Anterior cingulate cortex (tissue), 58 donors: ENCODE measurements at places on chromosomes 11 and 22.

DNA sequence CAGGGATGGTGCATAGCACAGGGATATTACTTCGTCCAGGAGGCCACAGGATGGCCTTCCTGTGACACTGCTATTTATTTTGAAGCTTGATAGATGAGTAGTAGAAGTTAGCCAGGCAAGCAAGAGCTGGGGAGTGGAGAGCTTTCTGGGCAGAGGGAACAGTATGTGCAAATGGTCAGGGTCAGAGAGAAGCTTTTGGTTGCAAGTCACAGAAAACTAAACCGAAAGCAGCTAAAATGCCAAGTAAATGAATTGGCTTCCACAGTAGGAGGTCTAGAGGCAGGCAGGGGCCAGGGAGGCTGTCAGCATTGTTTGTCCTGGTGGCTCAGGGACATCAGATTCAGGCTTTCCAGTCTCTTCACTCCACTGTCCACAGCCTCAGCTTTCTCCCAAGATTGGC is 247.5 kb downstream of the GRIK4 start:
- no peak for DNase-seq

DNA sequence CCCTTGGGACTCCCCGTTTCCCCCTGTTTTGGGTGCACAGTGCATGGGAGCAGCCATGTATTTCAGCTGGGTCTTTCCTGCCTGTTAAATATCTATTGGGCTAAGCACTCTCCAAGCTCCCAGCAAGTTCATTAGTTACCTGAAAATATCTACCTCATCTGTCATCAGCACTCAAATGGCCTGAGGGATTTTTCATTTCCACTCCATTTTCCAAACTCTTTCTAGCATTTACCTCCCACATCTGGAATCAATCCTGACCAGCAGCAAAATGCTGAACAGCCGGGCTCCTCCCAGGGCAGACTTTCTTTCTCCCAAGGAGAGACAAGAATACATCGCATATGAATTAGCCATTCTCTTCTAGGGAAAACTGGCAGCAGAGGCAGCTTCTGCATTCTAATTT is 273.5 kb upstream of the MPPED2 start:
- DNase-seq = no peak

DNA sequence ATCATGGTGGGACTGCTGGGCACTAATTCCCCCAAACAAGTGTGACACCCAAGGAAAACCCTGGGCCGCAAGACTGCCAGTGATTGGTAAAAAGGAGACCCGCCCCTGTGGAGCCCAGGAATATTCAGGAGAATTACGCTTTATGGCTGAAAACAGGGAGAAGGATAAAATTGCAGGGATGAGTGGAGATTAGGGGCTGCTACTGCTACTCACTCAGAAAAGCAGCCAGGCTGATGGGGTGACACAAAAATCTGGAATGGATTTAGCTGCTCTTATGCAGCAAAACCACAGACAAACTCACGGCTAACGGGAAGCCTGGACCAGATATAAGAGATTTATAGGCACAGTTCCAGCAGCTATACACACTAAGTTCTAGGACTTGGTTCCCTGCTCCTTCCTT is 4.4 kb upstream of the FBXO3 start:
- DNase-seq = no peak

DNA sequence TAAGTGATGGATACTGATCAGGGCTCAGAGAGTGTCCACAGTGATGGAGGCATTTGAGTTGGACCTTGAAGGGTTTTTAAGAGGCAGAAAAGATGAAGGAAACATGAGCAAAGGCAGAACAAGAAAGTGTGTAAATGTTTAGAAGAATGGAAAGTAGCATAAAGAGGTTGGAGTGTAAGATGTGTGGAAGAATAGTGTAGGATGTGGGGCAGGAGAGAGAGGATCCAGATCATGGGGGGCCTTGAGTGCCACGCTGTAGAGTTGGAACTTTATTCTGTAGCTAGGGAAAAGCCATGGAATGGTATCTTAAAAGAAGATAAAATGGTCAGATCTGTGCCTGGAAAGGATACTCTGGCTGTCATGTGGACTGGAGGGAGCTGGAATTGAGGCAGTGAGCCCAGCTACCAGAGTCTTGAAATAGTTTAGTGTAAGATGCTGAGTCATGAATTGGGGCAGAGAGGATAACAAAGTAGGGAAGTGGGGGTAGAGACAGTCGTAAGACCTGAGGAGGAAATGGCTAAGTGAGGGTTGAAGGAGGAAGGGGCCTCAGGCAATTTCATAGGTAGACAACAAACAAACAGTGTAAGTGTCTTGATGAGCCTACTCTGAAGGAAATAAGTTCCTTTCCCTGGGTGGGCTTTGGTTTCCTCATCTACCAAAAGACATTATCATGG is 6.7 kb downstream of the KCNE3 start:
- DNase-seq = no peak

DNA sequence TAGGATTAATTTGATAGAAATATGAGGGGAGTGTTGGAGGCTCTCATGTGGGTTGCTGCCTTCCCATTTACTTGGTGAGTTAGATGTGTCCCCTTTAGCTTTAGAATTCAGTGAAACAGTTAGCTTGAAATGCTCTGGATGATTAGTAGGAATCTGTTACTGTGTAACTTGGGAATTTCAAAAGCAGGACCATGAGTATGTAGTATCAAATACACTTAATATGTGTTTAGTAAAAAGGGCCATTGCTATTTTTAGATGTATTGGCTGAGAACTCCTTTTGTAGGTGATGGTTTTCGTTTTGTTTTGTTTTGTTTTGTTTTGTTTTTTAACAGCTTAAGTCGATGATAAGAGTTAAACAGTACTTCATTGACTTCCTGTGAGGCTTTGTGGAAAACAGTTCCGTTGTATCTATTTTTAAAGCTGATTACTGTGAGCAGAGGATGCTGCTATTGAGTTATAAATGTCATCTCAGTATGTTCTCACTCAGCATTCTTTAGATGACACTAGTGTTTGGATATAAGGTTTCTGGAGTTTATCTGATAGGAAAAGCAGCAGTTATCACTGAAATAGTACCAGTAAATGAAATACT is 53.5 kb downstream of the MCAM start:
- no peak for DNase-seq

- no peak for DNase-seq
Observed at GRCh38 chr11:34030382-34030781, 21.1 kb upstream of the CAPRIN1 start.

DNA sequence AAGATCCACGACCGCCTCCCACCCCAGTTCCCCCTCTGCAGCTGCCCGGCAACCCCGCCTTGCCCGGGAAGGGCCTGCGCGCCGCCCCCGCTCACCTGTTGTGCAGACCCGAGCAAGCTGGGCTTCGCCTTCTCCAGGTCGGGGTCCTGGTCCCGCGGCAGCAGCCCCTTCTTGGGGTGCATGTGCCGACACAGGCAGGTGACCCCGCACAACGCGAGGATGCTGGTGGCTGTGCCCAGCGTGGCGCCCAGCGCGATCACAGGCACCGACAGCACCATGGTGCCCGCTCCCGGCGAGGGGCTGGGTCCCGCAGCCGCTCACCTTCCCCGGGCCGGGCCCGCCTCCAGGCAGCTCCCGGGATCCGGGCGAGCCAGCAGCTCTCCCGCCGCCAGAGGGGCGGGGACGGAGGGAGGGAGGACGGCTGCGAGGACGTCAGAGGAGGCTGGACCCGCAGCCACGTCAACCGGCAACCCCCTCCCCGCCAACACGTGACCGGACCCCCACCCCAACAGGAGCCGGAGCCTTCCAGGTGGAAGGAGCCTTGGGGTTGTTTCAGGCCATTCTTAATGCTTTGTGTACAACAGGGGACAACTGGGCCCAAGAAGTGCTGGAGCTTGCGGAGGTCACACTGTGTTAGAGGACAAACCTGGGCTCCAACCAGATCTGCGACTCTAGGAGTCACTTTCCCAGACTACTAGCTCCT is at the start of gene SYT13:
Gene SYT13 (minus strand): TSS at position 412 of the 703 bp plus-strand sequence. CDS start 134 bp downstream, at position 278.
- DNase-seq = peak; percentile 30

DNA sequence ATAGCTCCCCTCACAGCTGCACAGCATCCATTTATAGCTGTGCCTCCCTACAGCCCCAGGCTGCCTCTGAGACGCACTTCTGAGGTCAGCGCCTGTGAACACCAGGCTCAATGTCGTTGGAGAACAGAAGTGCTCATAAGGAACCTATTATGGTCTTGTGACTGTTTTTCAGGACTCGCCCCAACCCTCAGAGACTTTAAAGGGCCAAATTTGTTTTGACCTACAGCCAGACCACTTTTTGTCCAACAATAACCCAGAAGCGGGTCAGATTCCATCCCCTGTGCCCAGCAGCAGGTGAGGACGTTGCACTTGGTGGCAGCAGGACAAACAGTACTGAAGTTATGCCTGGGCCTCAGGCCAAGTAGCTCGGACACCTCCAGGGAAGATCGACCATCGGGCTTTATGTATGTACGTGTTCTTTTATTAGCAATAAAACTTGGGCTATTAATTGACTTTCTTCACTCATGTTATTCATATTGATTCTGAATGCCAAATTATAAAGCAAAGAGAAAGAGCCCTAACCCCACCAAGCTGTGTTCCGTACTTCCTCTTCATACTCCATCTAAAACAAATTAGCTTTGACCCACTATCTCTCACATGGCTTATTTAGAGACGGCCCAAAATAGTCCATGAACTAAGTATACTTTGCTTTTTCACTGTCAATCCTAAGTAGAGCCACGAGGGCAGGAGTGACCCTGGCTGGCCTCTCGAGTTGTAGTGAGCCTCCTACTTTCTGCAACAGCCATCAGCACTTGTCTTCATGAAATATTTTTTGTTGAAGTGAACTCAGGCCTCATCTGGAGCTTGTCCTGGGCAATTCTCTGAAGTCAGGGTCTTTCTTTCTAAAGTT is 92.3 kb upstream of the PAX6 start:
- no peak for DNase-seq

DNA sequence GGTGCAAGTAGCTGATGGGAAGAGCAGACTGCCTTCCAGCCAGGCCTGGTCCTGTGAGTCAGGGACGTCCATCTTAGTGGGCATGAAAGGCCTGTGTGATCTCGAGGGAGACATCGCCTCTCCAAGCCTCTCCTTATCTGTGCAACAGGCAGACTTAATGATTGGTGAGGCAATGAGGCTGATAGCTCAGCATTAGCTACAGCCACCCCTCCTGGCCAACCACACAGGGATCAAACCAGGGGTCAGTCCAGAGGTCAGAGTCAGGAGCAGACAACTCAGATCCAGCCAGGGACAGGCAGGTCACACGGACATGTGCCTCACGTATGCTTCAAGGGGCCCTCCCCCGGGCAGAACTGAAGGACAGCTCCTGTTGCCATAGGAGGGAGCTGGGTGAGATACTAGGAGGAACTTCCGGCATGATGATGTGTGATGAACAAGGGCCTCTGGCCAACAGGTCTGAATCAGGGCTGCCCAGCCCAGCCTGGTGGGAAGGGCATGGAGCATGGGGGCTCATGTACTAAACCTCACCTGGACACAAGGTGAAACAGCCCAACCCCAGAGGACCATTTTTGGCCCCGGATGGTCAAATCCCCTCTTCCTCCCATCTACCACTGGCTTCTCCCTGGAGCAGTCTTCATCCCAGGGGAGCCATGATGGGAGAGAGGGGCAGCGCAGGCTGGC is 2.8 kb upstream of the APOC3 start:
- DNase-seq = no peak

GRCh38 chr11:69044111-69045013 is 4.4 kb upstream of the TPCN2 start:
- DNase-seq = no peak

- no peak for DNase-seq
Observed at GRCh38 chr11:48020092-48020755, 39.9 kb downstream of the PTPRJ start.

DNA sequence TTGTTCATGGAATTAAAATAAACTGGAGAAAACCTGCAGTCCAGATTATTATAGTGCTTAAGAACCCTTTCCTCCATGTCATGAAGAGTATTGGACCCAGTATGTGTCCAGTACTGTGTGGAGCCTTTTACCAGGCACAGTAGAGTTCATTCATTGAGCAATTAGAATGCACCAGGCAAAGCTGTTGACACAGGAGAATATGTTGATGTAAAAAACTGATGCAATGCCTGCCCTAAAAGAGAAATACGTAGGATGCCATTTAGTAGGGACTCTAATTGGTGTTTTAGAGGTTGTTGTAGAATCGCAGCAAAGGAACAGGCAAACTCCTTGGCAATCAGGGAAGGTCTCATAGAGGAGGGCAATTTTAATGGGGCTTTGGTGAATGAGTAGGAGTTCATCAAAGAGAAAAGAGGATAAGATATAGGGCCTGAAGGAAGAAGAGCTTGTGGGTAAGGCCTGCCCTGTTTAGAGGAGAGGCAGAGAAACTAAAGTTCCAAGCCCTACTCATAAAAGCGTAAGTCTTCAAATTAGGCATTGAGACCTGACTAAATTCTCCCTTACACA is 126.4 kb downstream of the SEZ6L start:
- DNase-seq = no peak

- DNase-seq = no peak
Observed at GRCh38 chr11:109586789-109587188, 164.8 kb downstream of the C11orf87 start.

- DNase-seq = no peak
Observed at GRCh38 chr22:49491726-49492125, 335.9 kb downstream of the BRD1 start.

- DNase-seq = no peak
Observed at GRCh38 chr11:124748481-124749343, 3.3 kb downstream of the VSIG2 start.

GRCh38 chr22:31973739-31974138 is 29.4 kb downstream of the YWHAH start:
- DNase-seq = no peak

DNA sequence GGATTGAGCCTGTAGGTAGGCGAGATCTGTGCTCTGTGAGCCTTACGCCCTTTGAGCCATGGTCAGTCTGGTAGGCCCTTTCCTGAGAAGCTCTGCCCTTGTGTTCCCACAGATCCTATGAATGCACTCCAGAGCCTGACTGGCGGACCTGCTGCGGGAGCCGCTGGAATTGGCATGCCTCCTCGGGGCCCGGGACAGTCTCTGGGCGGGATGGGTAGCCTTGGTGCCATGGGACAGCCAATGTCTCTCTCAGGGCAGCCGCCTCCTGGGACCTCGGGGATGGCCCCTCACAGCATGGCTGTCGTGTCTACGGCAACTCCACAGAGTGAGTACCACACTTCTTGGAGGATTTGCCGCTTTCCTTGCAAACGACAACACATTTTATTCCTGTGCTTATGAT is 47.4 kb downstream of the MED15 start:
- no peak for DNase-seq

DNA sequence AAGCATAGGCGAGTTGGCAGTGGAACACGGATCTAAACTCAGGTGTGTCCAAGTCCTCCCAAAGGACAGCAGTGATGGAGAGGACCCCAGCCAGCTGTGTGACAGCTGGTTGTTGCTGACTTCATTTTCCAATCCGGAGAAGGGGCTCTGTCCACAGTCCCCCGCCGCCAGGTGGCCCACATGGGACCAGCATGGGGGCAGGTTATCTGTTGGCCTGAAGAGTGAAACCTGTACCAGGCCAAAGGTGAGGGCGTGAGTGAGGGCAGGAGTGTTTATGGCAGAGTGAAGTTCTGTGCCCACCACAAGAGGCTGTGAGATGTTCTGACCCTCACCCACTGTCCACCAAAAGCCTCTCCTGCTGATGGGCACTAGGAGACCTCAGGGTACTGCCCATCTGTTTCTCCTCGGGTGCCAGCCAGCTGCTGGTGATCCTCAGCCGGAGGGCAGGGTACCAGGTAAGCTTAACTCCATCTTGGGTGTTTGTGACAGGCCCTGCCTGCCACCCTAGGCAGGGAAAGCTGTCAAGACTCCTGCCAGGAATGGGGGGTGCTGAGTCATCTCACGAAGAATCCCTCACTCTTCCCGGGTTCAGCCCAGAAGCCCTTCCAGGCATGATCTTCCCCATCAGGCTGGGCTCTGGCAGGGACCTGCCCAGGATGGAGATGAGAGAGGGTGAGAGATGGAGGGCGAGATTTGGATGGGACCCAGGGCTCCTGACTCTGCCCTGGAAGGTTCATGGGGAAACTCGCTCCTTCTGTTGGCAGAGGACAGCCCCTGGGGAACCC is 15.5 kb upstream of the TAB1 start:
- DNase-seq = no peak

- no peak for DNase-seq
Observed at GRCh38 chr11:109439684-109440083, 17.7 kb downstream of the C11orf87 start.
